Activated CD8-positive, alpha-beta memory T cell treated with anti-CD3 and anti-CD28 coated beads for 1 hour (primary cell): ENCODE measurements at places on chromosomes 12 and 14.

- DNase-seq = no peak
These were observed 210.3 kb downstream of the TMTC2 start for GRCh38 chr12:82896979-82897378.

GRCh38 chr14:40903709-40904108 lies 703.0 kb upstream of the LRFN5 start:
- DNase-seq = no peak

DNA sequence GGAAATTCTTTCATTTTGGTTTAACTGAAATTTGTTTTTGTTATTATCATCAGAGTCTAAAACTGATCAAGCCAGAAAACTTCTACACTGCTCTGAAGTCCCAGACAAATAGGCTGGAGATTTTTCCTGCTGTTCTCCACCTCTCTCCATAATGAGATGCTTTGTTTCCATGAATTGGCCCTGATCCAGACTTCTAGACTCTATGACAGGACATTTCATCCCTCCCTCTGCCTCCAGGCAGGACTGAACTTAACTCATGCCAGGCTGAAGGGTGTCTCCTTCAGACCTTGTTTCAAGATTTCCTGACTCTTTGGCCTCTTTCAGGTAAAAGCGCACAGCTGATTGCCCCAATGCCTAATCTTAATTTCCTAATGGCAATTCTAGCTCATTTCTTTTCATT lies 69.1 kb upstream of the HOXC13 start:
- DNase-seq = no peak

DNA sequence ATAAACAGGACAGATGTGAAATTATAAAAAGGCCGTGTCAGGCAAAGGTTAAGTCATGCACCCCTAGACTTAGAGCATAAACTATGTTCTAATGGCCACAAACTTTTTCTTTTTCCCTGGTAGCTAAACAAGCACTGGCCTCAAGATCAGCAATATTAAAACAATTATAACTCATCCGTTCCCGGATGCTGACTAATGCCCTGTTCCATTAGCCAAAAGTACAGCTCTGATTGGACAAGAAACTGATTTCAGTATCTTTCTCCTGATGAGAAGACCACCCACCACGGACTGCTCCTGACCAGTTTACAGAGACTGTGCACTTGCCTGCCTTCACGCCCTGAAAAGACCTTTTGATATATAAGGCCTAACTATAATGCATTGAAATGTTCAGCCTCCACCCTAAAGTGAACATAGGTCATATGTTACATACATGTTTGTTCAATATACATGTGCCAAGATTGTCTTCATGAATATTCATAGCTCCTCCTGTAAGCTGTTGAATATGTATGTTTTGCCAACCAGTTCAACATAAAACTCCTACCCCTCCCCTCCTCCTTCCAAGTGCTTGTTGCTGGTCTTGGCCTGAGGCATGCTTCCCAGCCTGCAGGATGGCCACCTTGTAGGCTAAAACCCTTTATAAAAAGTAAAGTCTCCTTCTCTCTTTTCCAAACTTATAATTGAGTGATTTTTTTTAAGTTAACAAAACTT lies 162.0 kb downstream of the IPO8 start:
- DNase-seq = no peak

DNA sequence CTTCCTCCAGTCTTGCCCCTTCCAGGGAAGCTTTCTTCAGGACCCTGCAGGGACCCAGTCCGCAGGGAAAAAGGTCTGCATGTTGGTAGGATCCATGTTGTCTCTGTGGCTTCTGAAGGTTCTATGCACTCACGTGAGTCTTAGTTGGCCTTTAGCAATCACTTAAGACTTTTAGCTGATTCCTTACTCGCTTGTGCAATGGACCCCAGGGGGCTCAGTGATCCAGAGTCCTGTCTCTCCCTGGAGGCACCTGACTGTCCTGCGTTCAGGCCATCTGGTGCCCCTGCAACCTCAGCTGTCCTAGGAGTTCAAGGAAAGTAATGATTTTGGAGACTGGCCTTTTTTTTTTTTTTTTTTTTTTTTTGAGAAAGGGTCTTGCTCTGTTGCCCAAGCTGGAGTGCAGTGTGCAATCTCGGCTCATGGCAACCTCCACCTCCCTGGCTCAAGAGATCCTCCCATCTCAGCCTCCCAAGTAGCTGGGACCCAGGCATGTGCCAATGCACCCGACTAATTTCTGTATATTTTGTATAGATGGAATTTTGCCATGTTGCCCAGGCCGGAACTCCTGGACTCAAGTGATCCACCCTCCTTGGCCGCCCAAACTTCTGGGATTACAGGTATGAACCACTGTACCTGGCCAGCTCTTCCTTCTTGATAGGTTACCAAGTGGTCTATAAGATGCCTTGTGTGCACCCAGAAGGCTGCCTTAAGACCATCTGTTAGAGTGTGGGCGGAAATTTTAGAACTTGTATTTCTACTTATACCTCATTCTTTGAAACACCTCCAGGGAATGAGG lies 4.6 kb downstream of the IFI27L2 start:
- no peak for DNase-seq

DNA sequence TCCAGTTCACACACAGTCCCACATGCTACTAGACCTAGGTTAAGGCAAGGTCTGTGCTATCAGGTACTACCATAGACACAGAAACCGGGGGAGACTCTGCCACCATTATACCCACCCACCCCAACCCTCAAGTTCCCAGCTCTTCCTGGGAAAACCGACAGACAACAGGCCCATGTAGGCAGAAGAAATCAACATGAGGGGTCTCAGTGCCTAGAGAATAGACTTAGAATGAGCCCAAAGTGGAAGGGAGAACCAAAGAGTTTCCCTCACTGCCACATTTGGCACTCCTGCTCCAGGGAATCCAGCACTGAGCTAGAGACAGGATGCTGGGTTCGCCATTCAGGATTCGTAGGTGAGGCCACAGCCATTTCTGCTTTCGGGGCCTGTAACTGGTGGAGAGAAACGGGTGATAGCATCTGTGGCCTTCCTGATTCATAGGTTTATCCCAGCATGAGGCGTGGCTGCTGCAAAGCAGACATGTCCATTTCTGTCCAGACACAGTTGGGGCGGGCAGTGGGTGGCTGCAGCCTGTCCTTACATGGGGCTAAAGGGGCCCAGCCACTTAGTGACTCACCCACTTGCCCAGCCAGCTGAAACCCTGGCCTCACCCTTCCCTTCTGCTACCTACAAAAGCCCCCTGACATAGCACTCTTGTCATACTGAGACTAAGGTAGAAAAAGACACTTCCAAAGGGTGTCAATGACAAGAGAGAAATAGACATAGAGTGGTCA lies 69.4 kb downstream of the IRF2BPL start:
- DNase-seq = no peak

- DNase-seq = no peak
These were observed 148.6 kb upstream of the DIO3 start for GRCh38 chr14:101412739-101413138.

DNA sequence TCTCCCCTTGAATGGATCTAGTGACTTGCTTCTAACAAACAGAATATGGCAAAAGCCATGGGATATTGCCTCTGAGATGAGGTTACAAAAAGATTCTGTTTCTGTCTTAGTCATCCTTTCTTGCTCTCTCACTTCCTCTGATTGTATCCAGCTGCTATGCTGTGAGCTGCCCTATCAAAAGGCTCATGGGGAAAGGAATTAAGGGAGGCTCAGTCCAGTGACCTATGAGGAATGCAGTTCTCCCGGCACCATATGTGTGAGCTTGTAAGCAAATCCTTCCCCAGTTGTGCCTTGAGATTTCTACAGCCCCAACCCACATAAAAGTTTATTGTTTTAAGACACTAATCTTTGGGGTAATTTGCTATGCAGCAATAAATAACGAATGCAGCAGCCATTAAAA lies 183.1 kb downstream of the KLHL28 start:
- no peak for DNase-seq

- no peak for DNase-seq
These were observed 1276.3 kb downstream of the TMEM121 start for GRCh38 chr14:106802413-106803364.

- DNase-seq = no peak
These were observed 340.1 kb downstream of the GLT1D1 start for GRCh38 chr12:129193263-129193871.

- DNase-seq = no peak
These were observed 90.9 kb downstream of the TMEM121 start for GRCh38 chr14:105617201-105617777.

GRCh38 chr12:8948701-8949341 lies 624 bp downstream of the M6PR start:
- no peak for DNase-seq

GRCh38 chr12:97022536-97023230 lies 115.6 kb downstream of the NEDD1 start:
- DNase-seq = no peak

DNA sequence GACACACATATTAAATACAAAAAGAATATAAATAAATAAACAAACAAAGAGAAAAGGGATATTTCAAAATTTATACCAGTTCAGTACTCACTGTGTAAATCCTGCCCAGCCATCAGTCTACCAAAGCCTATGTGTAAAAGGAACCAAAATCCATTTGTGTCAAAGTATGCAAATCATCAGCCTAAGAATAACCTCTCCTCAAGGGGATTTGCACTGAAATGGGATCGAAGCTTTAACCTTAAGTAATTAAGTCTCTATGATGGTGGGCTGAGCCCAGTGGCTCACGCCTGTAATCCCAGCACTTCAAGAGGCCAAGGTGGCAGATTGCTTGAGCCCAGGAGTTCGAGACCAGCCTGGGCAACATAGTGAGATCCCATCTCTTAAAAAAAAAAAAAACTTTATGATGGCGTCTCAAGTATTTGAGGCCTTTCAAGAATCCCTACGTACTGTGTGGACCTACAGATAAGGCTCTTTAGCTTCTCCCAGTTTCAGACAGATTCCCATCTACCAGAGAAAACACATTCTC lies 57.8 kb upstream of the METAP2 start:
- no peak for DNase-seq

DNA sequence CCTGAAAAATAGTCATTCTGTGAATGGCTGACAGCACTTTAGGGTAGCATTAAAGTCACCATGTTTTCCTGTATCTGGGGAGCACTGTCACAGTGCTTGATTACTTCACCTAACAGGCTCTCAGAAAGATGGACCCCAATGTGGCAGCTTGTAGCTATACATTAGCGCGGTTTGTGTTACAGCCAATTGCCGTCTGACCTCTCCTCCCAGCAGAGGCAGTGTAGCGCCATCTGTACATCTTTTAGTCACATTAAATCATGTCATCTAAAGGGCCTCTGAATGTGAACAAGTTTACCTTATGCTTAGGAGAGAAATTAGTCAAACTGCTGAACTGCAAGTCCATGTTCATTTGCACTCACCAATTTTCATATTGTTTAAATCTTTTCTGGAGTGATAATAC lies 113.7 kb downstream of the LMO3 start:
- DNase-seq = no peak

DNA sequence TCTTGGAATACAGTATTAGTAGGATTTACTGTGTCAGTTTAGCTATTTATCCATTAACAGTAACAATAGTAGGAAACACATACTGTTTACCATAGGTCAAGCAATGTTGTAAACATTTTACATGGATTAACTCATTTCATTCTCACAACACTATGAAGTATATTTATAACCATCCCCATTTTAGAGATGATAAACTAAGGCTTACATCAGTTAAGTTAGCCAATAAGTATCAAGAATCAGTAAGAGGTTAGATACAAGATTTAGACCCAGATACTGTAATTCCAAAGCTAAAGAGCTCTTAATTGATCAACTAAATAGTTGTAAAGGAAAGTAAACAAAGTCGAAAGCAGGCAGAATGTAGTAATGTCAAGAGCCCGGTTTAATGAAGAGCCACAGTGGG lies 1.1 kb downstream of the SYNJ2BP start:
- no peak for DNase-seq

GRCh38 chr12:56375598-56376434 lies 13.2 kb upstream of the APOF start:
- no peak for DNase-seq

DNA sequence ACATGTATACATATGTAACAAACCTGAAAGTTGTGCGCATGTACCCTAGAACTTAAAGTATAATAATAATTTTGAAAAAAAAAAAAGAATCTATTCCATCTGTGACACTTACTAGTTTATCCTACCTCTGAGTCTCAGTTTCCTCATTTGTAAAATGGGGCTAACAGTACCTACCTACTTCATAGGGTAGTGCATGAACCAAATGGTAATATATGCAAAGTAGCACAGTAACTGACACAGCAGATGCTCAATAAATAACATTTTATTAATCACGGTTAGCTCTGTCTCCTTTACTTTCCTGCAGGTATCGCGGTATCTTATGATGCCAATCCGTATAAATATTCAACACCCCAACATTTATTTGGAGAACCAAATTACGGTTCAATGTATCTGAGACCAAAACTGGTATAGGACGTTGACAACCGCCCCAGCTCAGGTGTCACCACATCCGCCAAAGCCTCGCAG lies 703 bp downstream of the TMED10 start:
- DNase-seq = no peak

DNA sequence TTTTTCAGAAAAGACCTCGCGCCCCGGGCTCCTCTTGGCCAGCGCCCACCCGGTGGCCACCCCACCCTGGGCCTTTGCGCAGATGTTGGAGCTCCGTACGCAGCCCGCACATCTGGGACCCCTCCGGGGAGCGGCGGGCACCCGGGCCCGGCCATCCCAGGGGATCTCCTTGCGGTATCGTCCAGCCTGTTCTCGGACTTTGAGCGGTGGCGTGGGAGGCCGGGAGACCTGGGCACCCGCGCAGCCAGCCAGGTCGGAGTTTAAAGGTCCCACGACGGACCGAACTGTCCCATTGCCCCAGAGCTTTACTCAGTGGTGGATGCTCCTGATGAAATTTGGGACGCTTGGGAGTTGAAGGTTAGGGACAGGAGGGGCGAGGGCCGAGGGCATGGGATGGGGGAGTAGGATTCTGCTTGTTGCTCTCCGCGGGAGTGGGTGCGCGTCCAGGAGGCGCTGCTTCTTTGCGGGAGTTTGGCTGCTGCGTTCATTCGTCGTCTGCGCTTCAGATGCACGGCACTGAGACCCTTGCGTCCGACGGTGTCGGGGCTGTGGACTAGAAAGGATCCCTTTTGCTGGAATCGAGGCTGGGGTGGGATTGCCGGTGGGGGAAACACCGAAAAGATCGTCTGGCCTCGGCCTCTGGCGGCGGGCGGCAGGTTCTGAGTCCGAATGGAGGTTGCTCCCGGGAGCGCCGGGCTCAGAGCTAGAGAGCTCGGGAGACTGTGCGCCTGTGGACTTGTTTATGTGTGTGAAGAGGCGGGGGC lies 1.4 kb downstream of the NTF3 start:
- DNase-seq = no peak

GRCh38 chr12:45959025-45959424 lies 31.3 kb downstream of the SCAF11 start:
- DNase-seq = no peak

DNA sequence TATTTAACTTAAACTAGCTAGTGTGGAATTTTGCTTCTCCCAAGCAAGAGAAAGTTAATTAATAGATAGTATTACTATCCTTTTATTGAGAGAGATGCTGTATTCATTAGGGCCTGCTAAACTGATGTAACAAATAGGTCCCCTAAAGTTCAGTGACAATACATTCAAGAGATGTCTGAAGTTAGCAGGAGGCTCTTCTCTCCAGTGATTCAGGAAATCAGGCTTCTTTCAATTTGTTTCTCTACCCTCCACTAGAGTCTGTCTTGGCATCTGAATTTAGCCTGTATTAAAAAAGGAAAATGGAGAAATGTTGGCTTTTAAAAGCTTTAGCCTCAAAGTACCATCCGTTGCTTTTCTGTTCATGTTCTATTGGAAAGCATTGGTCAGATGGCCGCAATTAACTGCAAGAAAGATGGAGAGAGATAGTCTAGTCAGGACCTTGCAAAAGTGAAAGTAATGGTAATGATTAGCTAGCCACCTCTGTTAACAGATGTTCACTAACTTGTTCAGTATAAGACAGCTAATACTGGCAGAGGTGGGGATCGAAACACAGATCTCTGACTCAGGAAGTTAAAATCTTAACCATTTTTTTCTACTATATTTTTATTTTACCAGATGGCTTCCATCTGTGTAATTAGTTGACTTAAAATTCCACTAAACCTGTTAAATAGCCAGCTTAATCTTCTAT lies 786.8 kb downstream of the TMTC2 start:
- no peak for DNase-seq
